Frontal cortex (tissue), 4 donors: ENCODE measurements at places on chromosomes 7 and 10. TPM values are rescaled to one million over a fixed set of nuclear protein-coding genes. Genes with fewer than 3 reads are reported as not detected.

DNA sequence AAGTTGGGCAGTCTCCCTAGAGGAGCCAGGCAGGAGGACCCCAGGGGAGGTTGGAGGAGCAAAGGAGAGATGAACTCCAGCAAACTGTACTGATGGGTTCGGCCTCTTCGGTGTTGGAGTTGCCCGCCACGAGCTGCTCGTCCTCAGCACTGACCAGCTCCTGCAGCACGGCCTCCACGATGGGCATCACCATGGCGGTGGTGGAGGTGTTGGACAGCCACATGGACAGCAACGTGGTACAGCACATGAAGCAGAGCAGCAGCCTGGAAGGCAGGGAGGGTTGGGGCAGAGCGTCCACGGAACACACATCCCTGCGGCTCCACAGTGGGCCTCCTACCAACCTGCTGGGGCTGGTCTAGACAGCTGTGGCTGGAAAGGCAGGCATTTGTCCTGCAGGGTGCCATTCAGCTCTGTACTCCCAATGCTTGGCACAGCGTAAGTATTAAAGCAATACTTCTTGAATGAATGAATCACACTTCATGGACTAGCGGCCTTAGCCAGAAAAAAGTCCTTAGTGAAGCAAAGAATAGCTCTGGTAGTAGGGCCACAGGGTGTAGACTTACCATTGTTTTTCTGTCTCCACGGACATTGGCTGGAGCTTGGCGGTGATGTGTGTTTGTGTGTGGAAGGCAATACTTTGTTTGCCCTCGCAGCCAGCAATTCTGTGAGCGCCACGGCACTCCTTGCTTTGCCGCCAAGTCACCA lies 21.8 kb downstream of the SLC13A4 start:
- no peak for DNase-seq

ZNF467 gene
- 1.6 TPM for total RNA-seq

- DNase-seq: no peak
These were observed 118.8 kb downstream of the EMX2 start for GRCh38 chr10:117661316-117661715.

DNA sequence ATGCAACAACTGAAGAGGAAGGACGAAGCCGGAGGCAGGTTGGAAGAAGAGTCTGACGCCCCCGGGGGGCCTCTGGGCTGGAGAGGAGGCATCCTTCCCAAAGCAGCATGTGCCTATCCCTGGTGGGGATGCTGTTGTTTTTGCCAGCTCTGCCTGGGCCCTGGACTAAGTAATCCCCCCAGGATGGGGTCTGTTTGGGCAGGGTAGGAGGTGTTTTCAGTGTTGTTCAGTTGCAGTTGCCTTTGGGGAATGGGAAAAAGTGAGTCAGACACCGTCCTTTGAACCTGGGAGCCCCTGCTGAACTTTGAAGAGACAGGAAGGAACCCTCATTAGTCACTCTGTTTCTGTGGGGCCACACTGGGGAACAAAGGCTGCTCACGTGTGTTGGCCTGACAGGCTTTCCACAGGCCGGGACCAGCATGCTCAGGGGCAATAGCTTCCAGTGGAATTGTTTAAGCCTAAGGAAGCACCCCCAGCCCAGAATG lies 35.2 kb upstream of the GDF10 start:
- DNase-seq: no peak

GRCh38 chr10:131686781-131687420 lies 213.9 kb upstream of the PPP2R2D start:
- DNase-seq: no peak

GRCh38 chr7:64867863-64868440 lies 35.1 kb upstream of the ZNF273 start:
- DNase-seq: no peak

DNA sequence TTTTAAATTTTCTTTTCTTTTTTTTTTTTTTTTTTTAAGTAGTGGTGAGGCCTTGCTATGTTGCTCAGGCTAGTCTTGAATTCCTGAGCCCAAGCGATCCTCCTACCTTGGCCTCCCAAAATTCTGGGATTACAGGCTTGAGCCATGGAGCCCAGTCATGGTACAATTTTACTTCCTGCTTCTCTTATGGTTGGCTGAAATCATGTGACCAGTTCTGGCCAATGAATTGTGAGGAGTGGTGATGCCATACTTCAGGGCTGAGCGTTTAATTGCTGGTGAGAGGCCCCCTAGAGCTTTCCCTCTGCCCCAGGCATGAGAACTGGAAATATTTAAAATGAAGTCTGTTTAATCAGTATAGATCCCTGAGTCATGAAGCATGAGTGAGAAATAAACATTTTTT lies 22.2 kb upstream of the BAIAP2L1 start:
- no peak for DNase-seq

GRCh38 chr7:55517191-55517633 lies 55.1 kb downstream of the VOPP1 start:
- DNase-seq: no peak

- no peak for DNase-seq
These were observed 3.2 kb downstream of the PARP12 start for GRCh38 chr7:140059273-140060242.

TRIL gene
- 17.5 TPM for total RNA-seq

GGCT gene
- 23.2 TPM for total RNA-seq
